ENCODE measurements at places on chromosomes 2 and 18.

DNA sequence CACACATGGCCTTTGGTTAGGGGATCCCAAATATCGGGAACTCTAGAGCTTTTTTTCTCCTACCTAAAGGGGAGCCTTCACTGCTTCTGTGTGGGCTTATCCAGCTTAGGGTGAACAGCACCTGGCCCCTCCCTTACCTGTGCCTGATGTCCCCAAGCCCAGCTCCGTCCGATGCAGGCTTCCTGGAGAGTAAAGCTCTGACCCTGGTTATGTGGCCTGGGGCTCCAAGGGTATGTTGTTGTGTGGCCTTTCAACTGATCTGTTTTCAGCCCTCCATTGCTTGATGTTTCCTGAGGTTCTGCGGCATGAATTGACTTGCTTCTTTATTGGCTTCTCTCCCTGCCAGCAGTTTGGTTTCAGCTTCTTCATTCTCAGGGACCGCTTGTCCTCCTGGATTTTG is 66.0 kb downstream of the RAB31 start:
- DNase-seq = no peak

GRCh38 chr2:24616616-24617015 is 125.6 kb downstream of the NCOA1 start:
- DNase-seq = no peak

DNA sequence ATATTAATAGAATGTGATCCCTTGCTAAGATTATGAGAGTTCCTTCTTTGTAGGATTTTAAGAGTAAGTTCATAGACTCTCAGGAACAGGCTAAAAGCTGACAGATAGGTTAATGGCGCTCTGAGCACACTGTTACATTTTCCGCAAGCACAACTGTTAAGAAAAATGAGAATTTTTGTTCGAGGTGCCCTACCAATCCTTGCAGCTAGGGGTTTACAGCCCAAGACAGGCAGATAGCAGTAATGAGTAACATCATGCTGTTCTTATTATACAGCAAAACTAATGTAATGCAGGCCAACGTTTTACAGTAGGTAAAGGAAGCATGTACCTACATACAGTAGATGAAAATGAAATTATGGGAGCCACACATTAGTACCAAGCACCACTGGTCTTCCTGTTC is 11.2 kb upstream of the BOD1L2 start:
- DNase-seq = no peak

GRCh38 chr2:133503927-133504326 is 64.3 kb downstream of the NCKAP5 start:
- DNase-seq = no peak

GRCh38 chr2:71252862-71253261 is 26.0 kb upstream of the PAIP2B start:
- no peak for DNase-seq

DNA sequence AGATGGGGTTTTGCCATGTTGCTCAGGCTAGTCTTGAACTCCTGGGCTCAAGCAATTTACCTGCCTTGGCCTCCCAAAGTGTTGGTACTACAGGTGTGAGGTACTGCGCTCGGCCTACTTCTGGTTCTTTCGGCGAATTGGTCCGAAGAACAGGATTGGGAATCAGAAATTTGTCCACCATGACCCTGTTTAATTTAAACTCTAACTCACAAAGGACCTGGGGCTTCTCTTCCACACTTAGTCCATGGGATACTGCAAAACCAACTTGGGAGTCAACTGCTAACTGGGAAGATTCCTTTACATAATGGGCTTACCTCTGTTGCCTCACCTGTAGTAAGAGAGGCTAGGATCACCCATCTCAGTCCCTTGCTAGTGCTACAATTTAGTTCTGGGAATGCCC is 79.8 kb upstream of the ZFP36L2 start:
- DNase-seq = no peak

All from colonic mucosa (tissue), 4 donors.